ENCODE measurements at places on chromosomes 3 and 15.

- DNase-seq = no peak
Measured at GRCh38 chr3:122563717-122564025, 429 bp downstream of the PARP9 start.

GRCh38 chr3:127552038-127552437 is 38.5 kb downstream of the TPRA1 start:
- DNase-seq = no peak

GRCh38 chr3:113266738-113267137 is 55.4 kb downstream of the BOC start:
- no peak for DNase-seq

GRCh38 chr15:49423021-49423420 is at the start of gene FGF7:
FGF7 (plus strand) TSS chr15:49423242; CDS start chr15:49424298, 1,056 bp downstream.
- no peak for DNase-seq

DNA sequence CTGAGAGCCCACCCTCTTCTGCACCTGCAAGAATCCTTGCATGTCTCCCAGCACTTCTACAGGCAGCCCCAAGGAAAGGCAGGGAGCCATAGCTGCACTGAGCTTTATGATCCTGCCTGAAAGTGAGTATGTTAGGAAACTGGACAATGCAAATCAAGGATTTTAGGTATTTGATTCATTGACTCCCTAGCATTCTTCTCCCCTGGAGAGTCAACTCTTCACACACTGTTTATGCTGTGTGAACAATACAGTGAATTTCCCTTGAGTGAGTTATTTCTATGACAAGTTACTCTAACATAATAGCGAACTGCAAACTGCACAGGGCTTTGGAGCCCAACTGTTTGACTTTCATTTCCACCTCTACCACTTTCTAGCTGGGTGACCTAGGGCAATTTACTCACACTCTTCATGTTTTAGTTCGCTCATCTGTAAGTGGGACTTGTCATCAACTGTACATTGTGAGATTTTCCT is 96.0 kb upstream of the PHLDB2 start:
- DNase-seq = no peak

GRCh38 chr15:98866511-98866910 is 141.1 kb downstream of the PGPEP1L start:
- DNase-seq = no peak

DNA sequence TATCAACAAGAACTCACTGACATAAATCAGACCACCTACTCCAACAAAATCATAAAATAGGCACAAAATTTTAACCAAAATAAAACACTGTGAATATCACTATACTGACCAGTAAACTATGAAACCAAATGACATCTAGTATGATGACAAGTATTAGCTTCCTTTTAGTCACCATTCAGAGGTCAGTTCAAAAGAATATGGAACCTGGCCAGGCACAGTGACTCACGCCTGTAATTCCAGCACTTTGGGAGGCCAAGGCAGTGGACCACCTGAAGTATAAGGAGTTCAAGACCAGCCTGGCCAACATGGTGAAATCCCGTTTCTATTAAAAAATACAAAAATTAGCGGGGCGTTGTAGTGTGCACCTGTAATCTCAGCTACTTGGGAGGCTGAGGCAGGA is 65.8 kb downstream of the SMARCC1 start:
- no peak for DNase-seq

DNA sequence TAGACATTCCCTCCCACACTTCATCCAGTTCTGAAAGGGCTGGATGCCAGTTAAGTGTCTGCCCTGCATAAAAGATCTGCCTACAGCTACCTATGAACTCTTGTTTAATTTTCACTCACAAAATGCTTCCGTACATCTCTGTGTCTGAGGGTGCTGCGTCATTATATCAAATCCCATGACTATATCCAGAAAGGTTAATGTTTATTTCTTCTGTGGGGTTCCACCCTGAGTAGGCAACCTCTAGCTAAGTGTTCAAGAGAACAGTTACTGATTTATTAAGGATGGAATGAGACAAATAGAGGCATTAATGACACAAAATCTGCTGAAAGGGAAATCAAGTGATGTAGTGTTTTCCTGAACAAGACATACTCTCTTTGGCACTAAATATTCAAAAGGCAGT is 220.2 kb downstream of the MTHFS start:
- DNase-seq = no peak

- no peak for DNase-seq
Measured at GRCh38 chr15:40246496-40247280, 7.8 kb downstream of the PAK6 start.

Measured in stimulated activated CD8-positive, alpha-beta memory T cell treated with anti-CD3 and anti-CD28 coated beads, Interleukin-2, amount 100 ng/mL, for 1 hour (primary cell).